Activated T-helper 1 cell treated with anti-CD3 and anti-CD28 coated beads, Interleukin-2, amount 50 U/mL, for 16 hours (primary cell): ENCODE measurements at places on chromosomes 3 and 15.

DNA sequence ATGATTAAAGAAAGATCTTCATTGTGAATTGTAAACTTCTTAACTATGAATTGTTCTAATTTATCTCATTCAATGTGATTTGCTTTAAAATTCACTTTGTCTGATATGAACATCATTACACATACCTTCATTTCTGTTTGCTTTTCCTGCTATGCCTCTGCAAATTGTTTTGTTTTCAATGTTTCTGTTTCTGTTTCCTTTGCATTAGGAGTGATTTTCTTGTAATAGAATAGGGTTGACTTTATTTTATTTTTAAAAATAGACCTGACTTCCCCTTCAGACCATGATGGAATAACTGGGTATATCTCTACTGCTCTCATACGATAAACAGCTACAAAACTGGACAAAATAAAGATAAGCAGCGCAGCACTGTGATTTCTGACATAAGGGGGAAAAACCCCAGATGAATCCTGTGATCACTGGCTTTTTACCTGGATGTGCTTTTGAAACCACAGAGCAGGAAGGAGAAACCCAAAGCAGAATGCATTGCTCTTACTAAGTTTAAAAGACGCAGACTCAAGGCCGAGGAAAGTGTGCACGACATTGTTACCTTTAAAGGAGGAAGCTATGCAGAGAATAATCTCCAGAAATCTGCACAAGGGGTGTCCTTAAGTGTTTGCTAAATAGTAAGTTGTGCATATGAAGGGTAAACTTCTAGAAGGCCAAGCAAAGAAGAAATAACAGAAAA is 420.2 kb downstream of the TBC1D5 start:
- no peak for DNase-seq

- DNase-seq: no peak
Measured at GRCh38 chr3:141233457-141234161, 2.0 kb downstream of the PXYLP1 start.

- DNase-seq: no peak
Measured at GRCh38 chr15:55282284-55282833, 7.3 kb downstream of the RAB27A start.

DNA sequence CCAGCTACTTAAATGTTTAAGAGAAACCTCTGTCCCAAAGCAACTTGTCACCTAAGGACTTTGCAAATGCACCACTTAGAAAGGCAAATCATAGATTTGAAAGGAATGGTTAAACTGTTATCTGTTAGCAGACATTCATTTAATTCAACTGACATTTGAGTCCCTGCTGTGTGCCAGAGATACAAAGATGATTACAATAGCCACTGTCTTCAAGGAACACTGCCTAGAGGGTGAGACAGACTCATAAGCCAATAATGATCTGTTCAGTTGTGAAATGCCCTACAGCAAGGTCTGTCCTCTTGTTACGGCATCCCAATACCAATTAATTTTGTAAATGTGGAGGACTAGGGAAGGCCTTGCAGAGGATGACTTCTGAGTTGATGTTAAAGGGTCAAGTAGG is 113.1 kb downstream of the ATG7 start:
- no peak for DNase-seq

GRCh38 chr3:188747489-188747888 is 424.3 kb upstream of the TPRG1 start:
- DNase-seq: no peak

- DNase-seq: no peak
Measured at GRCh38 chr3:23840521-23840920, 34.8 kb downstream of the UBE2E1 start.

- no peak for DNase-seq
Measured at GRCh38 chr3:12218161-12218560, 59.4 kb upstream of the TIMP4 start.

DNA sequence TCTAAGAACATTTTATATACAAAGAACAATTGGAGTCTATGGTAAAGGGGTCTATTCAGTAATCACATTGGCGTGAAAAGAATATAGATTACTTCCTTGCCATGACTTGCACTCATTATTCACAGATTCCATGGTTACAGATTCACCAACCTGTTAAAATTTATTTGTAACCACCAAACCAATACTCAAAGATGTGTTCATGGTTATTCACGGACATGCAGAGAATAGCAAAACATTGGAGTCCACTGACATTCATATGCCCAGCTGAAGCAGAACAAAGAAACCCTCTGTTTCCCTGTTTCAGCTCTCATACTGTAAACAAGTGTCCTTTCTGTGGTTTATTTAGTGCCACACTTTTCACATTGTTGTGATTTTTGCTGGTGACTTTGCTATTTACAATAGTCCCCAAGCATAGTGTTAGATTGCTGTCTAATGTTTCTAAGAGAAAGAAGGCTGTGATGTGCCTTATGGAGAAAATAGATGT is 185.8 kb upstream of the TTC14 start:
- DNase-seq: no peak

- DNase-seq: no peak
Measured at GRCh38 chr15:95620934-95621579, 709.4 kb upstream of the NR2F2 start.

- DNase-seq: no peak
Measured at GRCh38 chr3:151327571-151328198, 1.7 kb downstream of the P2RY13 start.

DNA sequence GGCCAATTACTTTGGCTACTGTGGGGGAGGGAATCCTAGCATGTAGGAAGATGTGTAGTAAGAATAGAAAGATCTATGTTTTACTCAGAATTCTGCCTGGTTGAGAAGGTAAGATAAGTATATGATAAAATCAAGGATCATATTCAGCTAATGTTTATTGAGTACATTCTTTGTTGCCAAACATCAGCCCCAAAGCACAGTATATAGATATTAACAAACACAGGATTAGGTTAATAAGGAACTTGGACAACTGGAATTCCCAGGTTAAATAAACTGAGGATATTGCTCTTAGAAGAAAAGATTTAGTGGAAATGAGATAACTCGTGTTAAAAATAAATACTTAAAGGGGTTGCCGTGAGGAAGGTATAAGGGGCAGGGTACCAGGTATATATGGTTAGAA is 129.6 kb downstream of the FILIP1L start:
- DNase-seq: no peak

DNA sequence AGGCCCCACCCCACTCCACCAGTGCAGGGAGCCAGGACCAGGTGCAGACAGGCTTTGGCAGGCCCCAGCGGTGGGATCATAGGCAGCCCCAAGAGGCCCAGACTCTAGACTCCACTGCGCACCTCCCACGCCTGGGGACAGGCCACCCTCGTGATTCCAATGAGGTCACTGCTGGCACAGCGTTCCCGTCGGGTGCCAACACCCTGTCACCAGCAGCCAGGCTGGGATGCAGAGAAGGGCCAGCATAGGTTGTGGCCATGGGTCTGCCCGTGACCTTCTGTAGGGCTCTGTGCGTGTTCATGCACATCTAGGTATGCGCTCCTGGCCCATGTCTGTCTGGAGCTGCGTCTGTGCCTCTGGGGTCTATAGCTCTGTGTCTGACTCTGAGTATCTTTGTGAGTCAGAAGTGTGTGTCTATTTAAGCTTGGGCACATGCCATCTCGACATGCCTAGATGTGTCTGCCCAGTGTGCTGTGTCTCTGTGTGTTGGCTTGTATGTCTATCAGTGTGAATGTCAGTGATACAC is 13.0 kb downstream of the VIPR1 start:
- no peak for DNase-seq

DNA sequence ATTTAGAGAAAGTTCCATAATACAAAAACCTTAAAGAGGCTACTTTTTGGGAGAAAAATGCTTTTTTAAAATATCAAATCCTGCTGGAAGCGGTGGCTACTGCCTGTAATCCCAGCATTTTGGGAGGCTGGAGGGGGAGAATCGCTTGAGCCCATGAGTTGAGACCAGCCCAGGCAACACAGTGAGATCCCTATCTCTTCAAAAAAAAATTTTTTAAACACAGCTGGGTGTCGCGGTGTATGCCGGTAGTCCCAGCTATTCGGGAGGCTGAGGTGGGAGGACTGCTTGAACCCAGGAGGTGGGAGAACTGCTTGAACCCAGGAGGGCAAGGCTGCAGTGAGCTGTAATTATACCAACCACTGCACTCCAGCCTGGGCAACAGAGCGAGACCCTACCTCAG is 14.2 kb downstream of the SLTM start:
- DNase-seq: no peak

DNA sequence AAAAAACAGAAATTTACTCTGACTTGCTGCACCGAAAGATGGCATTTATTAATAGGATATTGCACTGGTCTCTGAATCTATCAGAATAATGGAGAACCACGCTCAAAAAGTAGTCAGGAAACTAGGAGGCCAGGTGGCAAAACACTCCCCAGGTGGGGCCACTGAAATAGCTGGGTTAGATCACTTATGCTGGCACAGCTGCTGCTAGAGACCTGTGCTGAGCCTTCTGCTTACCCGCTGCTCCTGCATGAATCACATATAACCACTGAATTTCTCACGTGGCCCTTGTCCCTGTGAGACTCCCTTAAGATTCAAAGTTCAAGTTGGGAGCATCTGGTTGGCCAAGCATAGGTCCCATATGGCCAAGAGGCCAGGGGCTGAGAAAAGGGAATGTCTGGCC is 66.0 kb upstream of the OXTR start:
- DNase-seq: no peak

GRCh38 chr3:59737241-59737640 is 687.4 kb upstream of the CFAP20DC start:
- no peak for DNase-seq

DNA sequence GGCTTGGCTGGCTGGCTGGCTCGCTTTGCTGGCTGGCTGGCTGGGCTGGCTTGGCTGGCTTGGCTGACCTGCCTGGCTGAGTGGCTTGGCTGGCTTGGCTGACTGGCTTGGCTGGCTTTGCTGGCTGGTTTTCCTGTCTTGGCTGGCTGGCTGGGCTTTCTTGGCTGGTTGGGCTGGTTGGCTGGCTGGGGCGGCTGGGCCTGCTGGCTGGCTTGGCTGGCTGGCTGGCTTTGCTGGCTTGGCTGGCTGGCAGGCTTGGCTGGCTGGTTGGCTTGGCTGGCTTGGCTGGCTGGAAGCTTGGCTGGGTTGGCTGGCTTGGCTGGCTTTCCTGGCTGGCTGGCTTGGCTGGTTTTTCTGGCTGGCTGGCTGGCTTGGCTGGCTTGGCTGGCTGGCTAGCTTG is 435.6 kb downstream of the GOLGA6L6 start:
- no peak for DNase-seq

DNA sequence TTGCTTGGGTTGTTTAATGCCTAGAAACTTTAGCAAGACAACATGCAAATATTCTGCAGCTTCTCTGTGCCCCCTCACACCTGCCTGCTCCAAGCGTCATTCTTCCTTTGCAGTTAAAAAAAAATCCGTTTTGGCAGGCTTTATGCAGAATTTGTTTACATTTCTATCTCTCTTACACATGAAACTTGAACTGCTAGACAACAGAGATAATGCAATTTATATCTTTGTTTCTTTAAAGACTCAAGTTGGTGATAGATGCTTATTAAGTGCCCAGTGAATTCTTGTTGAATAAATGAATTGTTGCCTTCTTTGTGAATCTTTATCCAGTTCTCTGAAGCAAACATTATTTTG is 53.2 kb downstream of the CHST2 start:
- DNase-seq: no peak

GRCh38 chr3:136473716-136474326 is 223.7 kb downstream of the PCCB start:
- DNase-seq: no peak

DNA sequence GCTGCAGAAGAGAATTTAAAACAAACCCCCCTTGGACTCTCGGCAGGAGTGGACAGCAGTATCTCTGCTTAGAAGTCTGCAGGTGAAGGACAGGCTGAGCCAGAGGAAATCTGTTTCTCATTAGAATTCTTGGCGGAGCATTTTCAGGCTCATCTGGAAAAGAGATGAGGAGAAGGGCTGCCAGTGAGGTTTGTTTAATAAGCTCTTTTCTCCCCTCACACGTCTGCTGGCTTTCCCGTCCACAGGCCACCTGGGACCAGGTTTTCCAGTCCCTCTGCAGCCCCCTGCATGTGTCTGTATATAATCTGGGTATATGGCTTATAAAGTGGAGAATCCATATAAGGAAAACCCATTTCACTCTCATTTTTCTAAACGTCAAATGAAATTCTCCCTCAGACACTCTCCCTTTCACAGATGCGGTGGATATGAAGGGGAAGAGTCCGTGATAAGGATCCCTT is 155.4 kb upstream of the TPM1 start:
- DNase-seq: no peak

DNA sequence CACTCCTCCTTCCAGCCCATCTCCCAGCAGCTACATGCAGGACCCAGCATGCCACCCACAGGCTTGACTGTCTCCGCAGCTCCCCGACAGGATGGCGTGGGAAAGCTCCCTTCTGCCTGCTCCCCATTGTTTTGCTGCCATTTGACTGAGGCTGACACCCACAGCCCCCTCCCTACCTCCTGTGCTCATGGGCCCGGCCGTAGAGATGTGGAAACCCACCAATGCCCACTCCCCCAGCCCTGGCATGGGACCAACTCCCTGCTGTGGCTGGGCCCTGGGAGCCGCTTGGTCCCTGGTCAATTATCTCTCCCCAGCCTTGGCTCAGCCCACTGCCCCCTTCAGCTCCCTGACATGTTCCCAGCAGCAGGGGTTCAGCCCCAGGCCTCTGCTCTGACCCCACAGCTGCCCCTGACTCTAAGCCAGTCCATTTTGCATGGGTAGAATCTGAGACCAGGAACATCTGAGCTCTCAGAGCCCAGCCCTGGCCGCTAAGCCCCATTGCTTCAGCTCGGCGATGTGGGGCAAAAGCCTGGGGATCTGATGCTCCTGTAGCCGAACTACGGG is 8.2 kb downstream of the C3orf22 start:
- DNase-seq: no peak

- no peak for DNase-seq
Measured at GRCh38 chr3:143822374-143822773, 25.9 kb downstream of the SLC9A9 start.

- DNase-seq: no peak
Measured at GRCh38 chr15:81330366-81331090, 6.6 kb upstream of the STARD5 start.

DNA sequence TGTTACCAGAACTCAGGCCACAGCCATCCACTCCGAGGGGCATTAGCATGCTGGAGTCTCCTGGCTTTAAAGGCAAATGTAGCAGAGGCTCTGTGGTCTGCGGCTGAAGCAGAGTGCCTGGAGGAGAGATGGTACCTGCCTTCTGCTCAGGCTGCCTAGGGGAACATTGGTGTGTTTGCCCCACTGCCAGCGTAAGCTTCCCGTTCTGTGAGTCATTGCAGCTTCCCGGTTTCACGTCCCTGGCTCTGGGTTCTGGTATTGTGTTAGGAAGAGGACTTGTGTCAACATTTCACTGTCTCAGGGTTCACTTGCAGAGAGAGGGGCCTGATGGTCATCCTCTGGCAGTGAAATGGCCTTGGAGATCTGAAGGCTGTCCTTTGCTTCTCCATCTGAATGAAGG is 1.8 kb downstream of the GASK1A start:
- DNase-seq: no peak
